ENCODE measurements at places on chromosomes 2 and 18. TPM values are rescaled to one million over a fixed set of nuclear protein-coding genes. Genes with fewer than 3 reads are reported as not detected.

DNA sequence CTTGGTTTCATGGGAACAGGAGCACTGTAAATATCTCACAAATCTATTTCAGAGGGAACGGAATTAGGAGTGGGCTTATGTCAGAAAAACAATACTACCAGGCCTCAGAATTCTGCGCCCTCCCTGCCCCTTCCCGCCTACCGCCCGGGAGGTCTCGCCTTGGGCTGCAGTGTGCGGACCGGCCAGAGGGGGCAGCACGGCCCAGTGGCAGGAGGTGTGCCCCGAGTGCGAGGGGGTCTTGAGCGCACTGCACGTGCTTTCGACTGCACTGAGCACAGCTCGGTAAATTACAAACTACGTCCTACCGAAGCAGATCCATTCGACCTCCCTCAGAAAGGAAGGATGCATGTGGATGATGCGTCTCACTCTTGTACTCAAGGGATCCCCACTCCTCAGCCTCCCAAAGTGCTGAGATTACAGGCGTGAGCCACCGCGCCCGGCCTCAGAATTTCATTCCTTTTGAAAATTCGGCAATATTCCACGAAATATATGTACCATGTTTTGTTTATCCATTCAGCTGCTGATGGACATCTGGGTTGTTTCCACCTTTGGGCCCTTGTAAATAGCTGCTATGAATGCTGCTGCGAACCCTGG, 297.0 kb downstream of the BCL2 start:
- no peak overlapping the region for H3K27ac ChIP-seq
- no peaks in the 10 kb centered on the region for H3K4me1 ChIP-seq
- no peak for DNase-seq

DNA sequence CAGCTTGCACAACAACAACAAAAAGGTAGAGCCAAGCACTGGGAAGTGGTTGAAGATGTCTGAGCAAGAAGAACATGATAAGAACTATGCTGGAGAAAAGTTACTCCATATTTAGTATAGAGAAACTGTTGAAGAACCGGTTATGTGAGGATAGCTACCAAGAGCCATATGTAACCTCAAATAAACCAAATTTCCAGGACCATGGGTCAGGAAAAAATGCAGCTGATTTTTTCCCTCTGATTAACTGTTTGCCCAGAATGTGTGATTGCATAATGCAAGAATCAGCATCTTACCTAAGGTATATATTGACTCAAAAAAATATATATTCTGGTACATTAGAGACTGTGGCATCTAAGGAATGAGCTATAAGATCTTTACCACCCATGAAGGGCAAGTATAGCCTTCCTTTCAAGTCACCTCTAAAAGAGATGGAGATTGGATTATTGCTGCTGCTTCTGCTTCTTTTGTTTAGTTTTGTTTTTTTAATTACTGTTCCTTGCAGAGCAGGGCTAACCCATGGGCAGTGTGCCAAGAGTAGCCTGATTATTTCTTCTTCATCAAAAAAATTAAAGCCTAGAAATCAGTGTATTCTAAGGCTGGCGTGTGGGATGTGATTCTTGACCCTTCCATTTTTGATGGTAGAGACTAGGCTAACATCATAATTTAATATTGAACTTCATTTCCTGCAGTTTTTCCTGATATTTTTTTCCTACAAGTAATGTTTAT, 76.9 kb upstream of the MAP3K20 start:
- H3K4me1 ChIP-seq: peaks cover 54% of the 10 kb centered on the region
- no peak overlapping the region for H3K4me3 ChIP-seq
- peak; percentile 90 for DNase-seq
- H3K36me3 ChIP-seq: no peaks in the 10 kb centered on the region
- peak overlapping the region; percentile 25 for H3K27ac ChIP-seq
- H3K27me3 ChIP-seq: no peaks in the 10 kb centered on the region

- no peaks in the 10 kb centered on the region for H3K27me3 ChIP-seq
- no peak for DNase-seq
- no peaks in the 10 kb centered on the region for H3K36me3 ChIP-seq
Observed at GRCh38 chr18:21404426-21404825, 162.4 kb downstream of the GREB1L start.

NR4A2 gene
- total RNA-seq: 12.0 TPM

DNA sequence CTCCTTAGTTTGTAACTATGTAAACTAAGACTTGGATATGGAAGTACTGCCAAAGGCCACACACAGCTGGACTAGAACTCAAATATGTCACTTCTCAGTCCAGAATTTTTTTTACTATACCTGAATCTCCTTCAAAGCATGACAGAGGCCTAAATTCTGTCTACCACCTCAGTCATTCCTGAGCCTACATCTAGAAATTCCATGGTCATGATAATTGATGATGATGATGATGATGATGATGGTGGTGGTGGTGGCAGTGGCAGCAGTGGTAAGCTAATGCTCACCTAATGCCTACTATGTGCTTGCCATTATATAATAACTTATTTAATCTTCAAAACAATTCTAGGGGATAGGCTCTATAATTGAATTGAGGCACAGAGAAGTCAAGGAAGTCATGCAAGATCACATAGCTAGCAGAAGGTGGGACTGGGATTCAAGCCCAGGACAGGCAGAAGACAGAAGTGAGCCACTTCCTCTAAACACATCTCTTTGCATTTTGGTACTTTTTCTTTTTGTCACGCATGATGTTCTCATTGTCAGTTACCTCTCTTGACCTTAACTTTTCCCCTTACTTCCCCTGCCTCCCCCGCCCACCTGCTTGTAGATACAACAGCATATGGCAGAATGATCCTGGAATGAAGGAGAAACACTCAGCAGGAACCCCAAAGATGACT, 539.3 kb downstream of the TNS1 start:
- no peaks in the 10 kb centered on the region for H3K4me1 ChIP-seq
- no peaks in the 10 kb centered on the region for H3K36me3 ChIP-seq
- H3K27me3 ChIP-seq: no peaks in the 10 kb centered on the region
- no peak for DNase-seq
- H3K27ac ChIP-seq: no peak overlapping the region

- no peaks in the 10 kb centered on the region for H3K36me3 ChIP-seq
- no peaks in the 10 kb centered on the region for H3K4me1 ChIP-seq
- DNase-seq: no peak
Observed at GRCh38 chr2:159650574-159650973, 34.2 kb upstream of the BAZ2B start.

DNA sequence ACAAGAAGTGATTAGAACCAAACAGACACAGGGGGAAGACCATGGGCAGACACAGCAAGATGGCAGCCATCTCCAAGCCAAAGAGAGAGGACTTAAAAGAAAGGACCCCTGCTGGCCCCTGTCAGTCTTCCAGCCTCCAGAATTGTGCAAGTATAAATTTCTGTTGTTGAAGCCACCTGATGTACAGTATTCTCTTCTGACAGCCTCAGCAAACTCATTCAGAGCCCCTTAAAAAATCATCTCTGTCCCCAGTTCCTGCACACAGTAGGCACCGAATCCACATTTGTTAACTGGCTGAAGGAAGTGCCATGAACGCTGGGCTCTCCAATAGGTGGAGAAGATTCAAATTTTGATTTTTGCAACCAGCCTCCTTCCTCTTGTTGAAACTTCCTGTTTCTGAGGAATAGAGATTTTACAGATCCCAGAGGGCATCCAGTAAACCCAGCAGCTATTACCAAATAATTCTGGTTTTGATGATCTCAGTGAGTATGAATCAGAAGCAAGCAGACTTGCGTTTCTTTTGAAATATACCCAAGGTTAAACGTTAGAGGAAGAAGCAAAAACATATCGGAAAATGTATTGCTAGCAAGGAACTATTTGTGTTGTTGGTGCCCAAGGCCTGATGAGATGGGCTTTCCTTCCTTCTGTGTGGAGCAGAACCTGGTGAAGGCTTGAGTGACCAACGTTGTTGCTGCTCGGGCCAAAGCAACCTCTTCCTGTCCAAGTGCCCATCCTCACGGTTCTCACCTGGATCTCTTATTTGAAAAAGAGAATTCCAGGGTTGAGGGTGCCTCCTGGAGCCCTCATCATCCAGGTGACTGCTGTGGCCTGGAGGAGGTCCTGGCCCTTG, 47.7 kb upstream of the PLB1 start:
- H3K36me3 ChIP-seq: no peaks in the 10 kb centered on the region
- H3K4me1 ChIP-seq: peaks cover 59% of the 10 kb centered on the region
- no peaks in the 10 kb centered on the region for H3K27me3 ChIP-seq
- peak overlapping the region; percentile 81 for H3K27ac ChIP-seq
